ENCODE measurements at places on chromosomes 16 and 17. TPM values are rescaled to one million over a fixed set of nuclear protein-coding genes. Genes with fewer than 3 reads are reported as not detected.

ZNF764 gene
- total RNA-seq: 18.4 TPM

ZNF594 gene
- total RNA-seq: 13.8 TPM

SDF2 gene
- 33.1 TPM for total RNA-seq

NAT9 gene
- total RNA-seq: 28.5 TPM

CD300LB gene
- total RNA-seq: 0.25 TPM

ARHGDIG gene
- total RNA-seq: not detected
